ENCODE measurements at places on chromosomes 7 and 10.

DNA sequence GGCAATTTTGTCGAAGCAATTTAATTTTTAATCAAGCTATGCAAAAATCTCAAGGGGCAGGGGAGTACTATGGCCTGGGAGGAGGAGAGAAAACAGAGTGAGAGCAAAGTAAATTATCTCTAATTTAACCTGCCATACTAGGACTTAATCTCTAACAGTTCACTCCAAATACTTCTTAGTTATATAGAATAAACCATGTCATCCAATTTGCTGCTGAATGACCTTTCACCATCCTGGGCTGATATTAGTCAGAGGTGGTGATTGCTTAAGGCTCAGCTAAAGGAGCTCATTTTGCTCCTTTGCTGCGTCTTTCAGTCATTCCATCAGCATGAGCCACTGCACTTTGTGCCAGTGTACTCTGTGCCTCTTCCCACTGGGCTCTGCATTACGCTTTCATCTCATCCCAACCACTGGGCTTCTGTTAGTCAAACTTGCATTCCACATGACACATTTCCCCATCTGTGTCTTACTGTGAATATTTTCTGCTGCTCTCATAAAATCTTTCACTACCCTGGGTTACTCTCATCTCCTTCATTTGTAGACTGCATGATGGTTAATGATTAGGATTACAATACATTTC, 84.3 kb downstream of the CD36 start:
- DNase-seq: peak; percentile 67

DNA sequence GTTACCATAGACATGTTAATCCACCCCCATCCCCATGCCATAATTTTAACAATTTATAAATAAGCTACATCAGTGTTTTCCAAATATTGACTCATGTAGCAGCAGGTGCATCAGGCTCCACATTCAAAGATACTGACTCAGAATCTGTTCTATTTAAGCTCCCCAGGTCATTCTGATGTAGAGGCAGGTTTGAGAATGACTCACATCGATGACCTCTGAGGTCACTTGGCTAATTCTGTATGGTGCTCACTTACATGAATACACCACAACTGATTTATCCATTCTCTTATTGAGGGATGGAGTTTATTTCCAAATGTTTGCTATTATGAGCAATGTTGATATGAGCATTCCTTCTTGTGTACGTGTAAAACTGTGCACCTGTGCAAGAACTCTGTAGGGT, 1159.0 kb downstream of the TYW1 start:
- no peak for DNase-seq

- no peak for DNase-seq
These were observed 3.7 kb upstream of the PRKAR1B start for GRCh38 chr7:730501-731439.

DNA sequence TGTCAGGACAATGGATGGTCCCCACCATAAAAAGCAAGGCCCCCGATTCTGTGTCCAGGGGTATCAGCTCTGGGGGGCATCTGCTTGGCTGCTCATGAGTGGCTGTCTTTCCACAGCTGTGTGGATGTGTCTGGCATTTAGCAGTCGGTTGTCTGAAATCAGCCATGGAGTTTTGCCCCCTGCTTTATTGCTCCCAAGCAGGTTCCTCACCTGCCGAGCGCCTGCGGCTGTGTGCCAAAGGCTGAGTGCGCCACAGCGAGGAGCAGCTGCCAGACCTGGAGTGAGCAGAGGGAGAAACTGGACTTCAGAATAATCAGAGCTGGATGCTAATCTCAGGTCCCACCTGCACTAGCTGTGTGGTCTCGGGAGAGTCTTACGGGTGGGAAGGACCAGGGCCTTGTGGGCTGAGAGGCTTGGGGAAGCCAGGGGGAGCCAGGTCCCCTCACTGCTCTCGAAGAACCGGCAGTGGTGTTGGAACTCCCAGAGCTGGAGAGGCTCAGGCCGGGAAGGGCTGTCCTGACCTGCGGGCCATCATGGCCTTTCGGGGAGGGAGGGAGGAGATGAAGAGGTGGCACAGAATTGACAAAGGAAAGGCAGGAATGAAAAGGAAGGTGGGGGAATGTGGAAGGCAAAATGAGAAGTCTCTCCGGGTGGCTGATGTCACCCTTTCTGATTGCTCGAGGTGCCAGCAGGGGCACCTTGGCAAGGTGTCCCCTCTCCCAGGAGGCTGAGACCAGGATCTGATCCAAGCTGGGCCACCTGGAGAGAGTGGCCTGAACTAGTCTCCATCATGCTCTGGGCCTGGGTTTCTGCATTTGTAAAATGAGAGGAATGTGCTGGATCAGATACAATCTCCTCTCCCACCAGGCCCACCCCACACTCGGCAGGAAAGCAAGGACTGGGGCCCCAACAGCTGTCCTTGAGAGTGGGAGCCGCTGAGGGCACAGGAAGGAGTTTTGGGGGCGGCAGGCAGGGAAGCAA, 30.2 kb upstream of the LEP start:
- no peak for DNase-seq

DNA sequence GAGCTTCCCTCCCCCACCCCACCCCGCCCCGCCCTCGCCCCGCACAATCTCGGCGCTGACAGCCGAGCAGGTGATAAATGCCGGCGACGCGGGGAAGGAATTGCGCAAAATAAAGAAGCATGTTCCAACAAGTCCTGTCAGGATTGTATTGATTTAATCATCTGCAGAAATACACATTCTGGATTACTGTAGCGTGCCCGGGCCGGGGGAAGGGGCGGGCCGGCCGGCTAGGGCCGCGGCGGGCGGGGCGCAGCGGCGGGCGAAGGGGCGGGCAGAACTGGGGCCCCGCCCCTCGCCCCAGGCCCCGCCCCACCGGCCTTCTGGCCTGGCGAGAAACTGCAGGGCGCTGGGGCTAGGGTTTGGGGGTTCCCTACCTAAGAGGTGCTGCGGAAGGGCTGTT, 88.9 kb upstream of the PAX2 start:
- DNase-seq: no peak

GRCh38 chr10:100907175-100907574, 5.6 kb upstream of the SLF2 start:
- DNase-seq: no peak

DNA sequence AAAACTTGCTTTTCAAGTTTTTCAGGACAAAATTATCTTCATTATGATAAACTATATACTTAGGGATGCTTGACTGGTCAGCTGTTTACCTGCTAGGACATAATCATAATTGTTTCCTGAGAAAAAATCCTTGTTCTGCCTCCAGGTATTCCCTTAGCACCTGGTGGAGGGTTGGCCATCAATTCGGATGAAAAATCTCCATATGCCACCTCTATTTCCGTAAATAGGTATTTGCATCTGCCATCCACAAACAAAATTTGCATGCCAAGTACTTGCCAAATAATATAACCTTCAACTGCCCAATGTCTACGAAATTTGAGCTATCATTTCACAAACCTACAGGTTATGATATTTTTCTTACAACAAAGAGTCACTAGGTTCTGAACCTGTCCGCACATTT, 126.2 kb downstream of the RNF133 start:
- DNase-seq: no peak

GRCh38 chr7:37076668-37077067, 352.4 kb upstream of the AOAH start:
- DNase-seq: no peak

GRCh38 chr10:19577807-19578206, 238.4 kb upstream of the PLXDC2 start:
- no peak for DNase-seq

- no peak for DNase-seq
These were observed 1.1 kb downstream of the NKX1-2 start for GRCh38 chr10:124448696-124449169.
